ENCODE measurements at places on chromosomes 2 and 18.

DNA sequence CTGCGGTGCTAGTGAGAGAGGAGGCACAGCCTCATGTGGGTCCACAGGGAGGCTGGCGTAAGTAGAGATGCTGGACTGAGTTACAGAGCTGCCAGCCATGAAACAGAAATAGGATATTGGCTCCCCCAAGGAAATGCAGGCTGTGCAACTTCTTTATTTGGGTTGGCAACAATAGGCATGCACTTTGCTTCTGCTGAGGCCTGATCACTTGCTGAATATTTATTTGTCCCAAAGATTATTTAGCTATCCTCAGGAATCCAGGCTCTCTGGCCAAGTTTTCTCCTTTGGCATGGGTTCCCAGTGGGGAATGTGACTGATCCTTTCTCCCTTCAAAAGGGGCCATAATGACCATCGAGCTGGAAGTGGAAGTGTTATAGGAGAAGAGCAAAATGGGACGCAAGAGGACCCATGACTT is 60.0 kb downstream of the MAPK4 start:
- DNase-seq = no peak

DNA sequence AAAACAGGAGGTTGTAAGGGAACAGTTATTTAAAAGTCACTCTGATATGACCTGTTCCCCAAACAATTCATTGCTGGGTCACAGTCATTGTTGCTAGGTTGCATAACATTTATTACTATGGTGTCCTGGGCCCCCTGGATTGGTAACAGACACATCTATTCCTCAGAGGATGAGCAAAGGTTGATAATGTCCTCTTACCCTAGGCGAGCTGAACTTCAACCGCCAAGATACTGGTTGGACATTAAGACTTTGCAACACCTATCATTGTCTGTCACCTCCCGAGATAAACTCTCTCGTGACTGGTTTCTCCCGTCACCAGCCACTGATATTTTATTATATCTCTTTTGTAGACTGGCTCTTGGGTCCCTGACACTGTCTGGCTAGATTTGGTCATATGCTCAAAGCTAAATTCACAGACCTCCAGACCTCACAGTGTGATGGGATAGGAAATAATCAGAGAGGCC is 361.3 kb downstream of the ZNF521 start:
- no peak for DNase-seq

DNA sequence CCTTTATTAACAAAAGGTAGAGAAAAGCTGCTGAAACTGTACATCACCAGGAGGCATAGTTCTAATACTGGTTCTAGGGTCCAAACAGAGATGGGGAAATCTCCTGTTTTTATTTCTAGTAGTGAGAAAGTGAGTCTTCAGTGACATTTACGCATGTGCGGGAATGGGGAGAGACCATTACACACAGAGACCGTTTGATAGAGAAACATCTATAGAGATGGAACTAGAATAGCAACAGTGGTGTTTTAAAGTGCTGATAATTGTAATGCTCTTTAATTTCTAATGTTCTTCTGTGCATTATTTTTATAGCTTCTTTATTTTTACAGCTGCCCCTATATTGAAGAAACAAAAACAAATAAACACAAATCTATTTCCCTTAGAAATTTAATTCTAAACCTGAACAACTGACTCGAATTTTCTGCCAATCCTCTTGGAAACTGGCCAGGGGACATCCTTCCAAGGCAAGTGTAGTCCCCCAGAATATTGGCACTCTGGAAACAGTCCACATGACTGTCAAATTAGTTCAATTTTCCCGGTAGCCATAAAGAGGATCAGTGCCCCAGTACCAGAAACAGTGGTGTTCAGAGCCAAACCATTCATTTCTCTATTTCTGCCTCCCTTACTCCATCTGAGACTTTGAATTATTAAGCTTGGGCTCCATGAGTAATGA is 260.9 kb downstream of the ICOS start:
- no peak for DNase-seq

- no peak for DNase-seq
Measured at GRCh38 chr18:41372046-41372665, 582.9 kb upstream of the PIK3C3 start.

- no peak for DNase-seq
Measured at GRCh38 chr2:228105526-228106250, 75.8 kb downstream of the SPHKAP start.

DNA sequence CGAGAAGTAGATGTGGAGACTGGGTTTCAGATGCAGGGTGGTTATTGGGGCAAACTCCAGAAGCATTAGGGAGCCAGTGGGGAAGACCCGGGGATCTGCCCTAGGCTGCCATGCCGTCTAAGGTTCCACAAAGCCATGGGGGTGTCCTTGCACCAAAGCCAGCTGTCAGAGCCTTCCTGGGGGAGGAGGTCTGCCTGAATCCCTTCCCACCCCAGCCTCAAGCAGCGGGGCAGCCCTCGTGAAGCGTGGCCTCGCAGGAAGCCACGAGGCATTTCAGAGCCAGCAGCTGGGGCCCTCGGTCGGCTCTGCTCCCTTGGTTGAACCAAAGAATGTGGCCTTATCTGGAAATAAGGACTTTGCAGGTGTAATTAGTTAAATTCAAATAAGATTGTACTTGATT is 51.2 kb upstream of the UBE2F start:
- no peak for DNase-seq

DNA sequence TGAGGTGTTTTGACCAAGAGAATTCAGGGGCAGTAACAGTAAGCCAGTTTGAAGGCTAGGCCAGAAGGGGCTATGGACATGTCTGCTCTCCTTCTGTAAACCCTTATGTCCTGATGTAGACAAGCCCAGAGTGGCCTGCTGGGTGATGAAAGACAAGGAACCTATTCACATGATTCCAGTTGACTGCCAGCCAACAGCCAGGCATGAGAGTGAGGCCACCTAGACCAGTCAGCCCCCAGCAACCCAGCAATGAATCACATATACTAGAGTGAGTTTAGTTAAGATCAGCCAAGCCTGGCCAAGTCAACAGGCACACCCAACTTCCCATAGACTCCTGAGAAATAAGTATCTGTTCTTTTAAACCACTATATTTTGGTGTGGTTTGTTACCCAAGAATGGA is 1889.7 kb upstream of the CELF4 start:
- DNase-seq = no peak

GRCh38 chr18:41967680-41968079 is 12.6 kb downstream of the PIK3C3 start:
- no peak for DNase-seq

- no peak for DNase-seq
Measured at GRCh38 chr2:15989559-15989958, 49.2 kb downstream of the MYCN start.

DNA sequence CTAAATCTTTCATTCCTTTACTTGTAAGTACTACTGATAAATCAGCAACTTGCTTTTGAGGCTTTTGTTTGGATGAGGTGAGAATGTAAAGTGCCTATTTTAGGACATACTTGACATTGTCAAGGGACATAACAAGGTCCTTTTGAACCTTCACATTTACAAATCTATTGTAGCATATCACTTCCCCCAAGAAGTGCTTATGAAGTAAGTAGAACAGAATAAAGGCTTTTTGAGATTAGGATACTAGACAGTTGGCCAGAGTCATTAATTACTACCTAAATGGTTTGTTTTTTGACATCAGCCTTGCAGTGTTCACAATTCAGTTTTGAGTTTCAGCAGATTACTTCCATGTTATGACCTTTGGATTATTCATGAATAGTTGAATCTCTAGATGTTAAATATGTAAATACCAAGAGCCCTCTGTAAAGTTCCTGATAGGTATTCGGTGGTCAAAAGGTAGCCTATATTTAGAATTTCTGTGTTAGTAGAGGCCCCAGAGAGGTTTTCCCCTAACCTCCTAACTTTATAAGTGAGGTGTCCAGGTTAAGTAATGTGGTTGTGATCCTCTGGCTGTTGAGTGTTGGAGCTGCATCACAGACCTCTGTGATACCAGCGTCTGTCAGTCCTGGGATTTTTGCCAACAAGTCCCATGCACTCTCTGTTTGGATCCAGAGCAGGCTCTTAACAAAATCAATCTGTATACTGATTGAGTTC is 67.2 kb downstream of the LCLAT1 start:
- DNase-seq = no peak

DNA sequence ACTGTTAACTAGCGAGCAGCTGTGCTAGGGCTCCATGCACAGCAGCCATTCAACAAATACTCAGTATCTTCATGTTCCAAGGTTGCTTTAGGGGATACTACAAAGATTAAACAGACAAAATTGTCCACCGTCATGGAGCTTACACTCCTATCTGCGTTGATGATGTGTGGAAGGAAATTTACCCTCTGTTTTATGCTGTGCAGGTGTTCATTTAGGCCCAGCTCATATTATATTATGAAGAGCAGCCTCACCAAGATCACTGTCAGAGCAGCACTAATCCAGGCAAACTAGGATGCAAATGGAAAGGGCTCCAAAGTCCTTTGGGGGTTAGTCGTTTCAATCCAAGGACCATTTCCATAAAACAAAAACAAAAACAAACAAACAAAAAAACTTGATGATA is 13.4 kb upstream of the WIPF1 start:
- no peak for DNase-seq

GRCh38 chr18:62224229-62224628 is 37.2 kb downstream of the RELCH start:
- DNase-seq = no peak

GRCh38 chr2:241111440-241111805 is 9.3 kb upstream of the MTERF4 start:
- DNase-seq = no peak

GRCh38 chr2:26195040-26195984 is 22.4 kb downstream of the GAREM2 start:
- DNase-seq = no peak

- DNase-seq = no peak
Measured at GRCh38 chr2:216192931-216193330, 83.8 kb downstream of the XRCC5 start.

DNA sequence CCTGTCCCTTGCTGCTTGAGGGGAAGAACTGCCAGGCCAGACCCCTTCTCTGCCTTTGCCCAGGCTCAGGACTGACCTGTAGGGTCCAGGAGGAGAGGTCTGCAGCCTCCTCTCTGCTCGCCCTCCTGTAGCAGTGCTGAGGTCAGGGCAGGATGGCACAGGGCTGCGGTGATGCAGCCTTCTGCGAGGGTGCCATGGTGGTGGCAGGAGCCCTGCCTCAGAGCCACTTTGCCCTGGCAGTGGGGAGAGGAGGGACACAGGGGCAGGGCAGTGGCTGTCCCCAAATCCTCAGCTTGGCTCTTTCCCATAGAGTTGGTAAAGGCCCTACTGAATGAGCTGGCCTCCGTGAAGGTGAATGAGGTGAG is 884 bp downstream of the PROM2 start:
- DNase-seq = no peak

- no peak for DNase-seq
Measured at GRCh38 chr2:46657042-46657504, 177.7 kb downstream of the TMEM247 start.

GRCh38 chr2:212726403-212726802 is 187.8 kb upstream of the ERBB4 start:
- no peak for DNase-seq

- no peak for DNase-seq
Measured at GRCh38 chr18:8910186-8910822, 192.2 kb upstream of the NDUFV2 start.

DNA sequence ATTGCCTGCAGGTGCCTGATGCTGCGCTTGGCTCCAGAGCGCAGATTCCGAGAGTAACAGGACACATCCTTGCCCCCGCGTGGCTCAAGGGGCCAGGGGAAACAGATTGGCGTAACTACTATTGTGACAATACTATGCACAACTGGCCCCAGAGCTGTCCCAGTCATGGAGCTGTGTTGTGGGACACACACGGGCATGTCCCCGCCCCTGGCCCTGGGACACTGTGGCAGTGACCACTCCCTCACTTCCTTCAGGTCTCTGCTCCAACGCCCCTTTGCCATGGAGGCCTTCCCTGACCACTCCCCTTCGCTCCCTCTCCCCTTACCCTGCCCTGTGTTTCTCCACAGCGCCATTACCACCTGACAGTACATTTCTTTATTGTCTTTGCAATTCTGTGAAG is 132.1 kb downstream of the SMAD2 start:
- no peak for DNase-seq

- DNase-seq = no peak
Measured at GRCh38 chr2:216485745-216486144, 12.9 kb upstream of the RPL37A start.

DNA sequence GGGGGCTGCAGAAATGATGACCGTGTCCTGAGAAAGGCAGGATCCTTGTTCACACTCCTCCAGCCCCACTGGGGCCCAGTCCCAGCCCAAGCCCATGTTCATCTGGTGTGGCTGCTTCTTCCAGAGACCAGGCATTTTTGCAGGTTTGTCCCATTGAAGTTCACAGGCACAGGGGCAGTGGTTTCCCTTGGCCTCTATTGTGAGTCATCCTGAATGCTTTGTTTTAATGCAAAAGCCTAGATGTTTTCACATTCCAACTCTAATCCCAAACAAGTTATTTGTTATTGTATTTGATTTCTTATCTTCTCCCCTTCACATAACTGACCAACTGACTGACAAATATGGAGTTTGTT is 426.4 kb upstream of the ID2 start:
- DNase-seq = no peak

GRCh38 chr18:23752796-23753195 is 63.5 kb downstream of the LAMA3 start:
- DNase-seq = no peak

DNA sequence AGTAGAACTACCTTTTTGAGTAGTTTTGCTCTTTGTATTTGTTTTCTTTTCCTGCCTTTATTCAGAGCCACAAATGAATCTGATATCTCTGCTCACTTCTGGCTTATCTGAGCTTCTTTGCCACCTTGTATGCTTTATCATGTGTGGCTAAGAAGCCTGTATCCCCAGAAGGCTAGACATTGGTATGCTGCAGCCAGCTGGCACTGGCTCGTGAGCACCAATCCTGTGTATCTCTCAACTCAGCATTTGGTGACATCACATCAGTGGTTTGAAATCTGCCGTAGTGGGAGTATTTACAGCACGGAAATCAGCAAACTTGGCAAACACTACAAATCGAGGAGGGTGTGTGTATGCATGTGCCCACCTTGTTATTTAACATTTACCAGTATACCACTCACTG is 183.7 kb upstream of the LHCGR start:
- no peak for DNase-seq

- no peak for DNase-seq
Measured at GRCh38 chr18:37398248-37398920, 167.2 kb downstream of the CELF4 start.

- no peak for DNase-seq
Measured at GRCh38 chr18:63534615-63535014, 7.6 kb upstream of the SERPINB12 start.

- DNase-seq = peak; percentile 64
Measured at GRCh38 chr18:75408554-75409506, 18.7 kb downstream of the SMIM21 start.

DNA sequence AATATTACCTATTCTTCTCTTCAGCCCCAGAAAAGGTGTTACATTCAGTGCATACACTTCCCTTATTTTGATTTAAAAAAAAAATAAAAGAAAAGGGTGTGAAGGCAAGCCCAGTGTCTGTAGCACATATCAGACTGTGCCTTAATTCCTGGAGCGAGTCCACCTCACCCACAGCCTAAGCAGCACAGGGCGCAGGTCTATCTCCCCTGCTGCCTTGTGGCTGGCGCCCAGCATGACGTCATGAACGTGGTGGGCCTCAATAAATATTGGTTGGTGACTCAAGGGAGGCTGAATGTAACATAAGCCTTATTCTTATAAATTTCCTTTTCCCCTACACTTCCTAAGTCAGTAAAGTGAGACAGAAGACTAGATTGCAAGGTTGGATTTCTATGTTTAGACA is 26.4 kb downstream of the ST3GAL5 start:
- no peak for DNase-seq
